Calu3 (cell line): ENCODE measurements at places on chromosomes 6 and 20.

DNA sequence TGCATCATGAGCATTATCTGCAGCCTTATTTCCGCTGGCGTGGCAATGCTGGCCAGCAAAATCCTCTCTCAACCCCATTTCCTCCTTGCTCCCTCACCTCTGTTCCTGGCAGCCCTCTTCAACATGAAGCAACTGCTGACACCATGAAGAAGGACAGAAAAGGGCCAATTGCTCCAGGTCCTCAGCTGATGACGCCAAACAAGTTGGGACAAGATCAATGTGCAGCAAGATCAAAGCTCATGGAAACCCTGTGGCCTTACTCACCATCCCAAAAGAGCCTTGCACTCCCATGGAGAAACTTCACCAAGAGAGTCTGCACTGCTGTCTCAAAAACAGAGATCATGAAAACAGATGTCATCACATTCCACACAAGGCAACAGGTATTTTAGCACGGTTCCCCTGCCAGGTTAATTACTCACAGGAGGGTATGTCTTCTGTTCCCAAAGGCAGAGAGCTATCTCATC, 7.4 kb downstream of the GFOD1 start:
- DNase-seq = no peak

- no peak for DNase-seq
These were observed 1.5 kb downstream of the EBF4 start for GRCh38 chr20:2694008-2694471.

DNA sequence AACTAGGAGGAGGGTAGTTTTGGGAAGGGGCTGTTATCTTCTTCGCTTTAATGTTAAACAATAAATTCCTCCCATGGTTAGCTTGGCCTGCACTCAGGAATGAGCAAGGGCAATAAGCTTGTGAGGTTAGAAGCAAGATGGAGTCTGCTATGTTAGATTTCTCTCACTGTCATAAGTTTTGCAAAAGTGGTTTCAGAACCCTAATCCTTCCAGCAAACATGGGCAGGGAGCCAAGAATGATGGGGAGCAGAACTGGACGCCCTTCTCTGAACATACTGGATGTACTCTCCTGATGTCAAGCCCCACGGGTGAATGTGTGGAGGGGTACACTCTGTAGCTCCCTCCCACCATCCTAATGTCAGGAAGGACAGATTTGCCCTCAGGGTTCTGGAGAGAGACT, 22.3 kb downstream of the C6orf163 start:
- DNase-seq = no peak

DNA sequence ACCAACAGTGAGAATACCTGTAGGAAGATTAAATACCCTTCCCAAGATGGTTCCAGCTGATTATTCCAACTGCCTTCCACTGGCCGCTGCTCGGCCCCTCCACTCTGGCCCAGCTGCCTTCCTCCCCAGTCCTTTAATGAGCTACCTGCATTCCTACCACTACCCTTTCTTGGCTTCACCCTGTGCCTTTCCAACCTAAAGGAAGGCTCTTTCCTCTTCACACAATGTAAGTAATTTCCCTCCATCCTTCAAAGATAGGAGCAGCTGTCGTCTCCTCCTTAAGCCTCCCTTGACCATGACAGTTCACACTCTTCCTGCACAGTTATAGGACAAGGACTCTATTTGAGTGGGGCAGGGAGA, 16.2 kb upstream of the SNX9 start:
- DNase-seq = no peak

GRCh38 chr6:17673543-17674254, 33.0 kb downstream of the NUP153 start:
- no peak for DNase-seq
